ENCODE measurements at places on chromosomes 7 and 10.

- DNase-seq = no peak
These were observed 5.1 kb upstream of the FAM133B start for GRCh38 chr7:92595281-92595680.

DNA sequence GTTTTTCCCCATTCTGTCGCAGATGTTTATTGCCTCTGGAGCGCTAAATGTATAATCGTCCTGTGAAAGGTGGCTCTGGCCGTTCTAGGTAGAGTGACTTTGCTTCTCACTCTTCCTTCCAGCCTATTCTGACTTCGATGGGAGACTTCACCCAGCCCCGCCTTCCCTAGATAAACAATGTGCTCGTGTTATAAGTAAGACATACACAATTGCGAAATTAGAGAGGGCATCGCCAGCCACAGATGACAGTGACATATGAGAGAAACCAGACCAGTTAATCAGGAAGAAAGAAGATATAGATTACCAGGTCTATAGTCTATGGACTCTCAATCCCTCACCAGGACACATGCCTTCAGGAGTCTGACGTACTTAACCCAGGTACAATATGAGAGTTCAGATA lies 1050.5 kb upstream of the AUTS2 start:
- DNase-seq = no peak

GRCh38 chr10:4373098-4373497 lies 452.9 kb upstream of the AKR1E2 start:
- DNase-seq = no peak

DNA sequence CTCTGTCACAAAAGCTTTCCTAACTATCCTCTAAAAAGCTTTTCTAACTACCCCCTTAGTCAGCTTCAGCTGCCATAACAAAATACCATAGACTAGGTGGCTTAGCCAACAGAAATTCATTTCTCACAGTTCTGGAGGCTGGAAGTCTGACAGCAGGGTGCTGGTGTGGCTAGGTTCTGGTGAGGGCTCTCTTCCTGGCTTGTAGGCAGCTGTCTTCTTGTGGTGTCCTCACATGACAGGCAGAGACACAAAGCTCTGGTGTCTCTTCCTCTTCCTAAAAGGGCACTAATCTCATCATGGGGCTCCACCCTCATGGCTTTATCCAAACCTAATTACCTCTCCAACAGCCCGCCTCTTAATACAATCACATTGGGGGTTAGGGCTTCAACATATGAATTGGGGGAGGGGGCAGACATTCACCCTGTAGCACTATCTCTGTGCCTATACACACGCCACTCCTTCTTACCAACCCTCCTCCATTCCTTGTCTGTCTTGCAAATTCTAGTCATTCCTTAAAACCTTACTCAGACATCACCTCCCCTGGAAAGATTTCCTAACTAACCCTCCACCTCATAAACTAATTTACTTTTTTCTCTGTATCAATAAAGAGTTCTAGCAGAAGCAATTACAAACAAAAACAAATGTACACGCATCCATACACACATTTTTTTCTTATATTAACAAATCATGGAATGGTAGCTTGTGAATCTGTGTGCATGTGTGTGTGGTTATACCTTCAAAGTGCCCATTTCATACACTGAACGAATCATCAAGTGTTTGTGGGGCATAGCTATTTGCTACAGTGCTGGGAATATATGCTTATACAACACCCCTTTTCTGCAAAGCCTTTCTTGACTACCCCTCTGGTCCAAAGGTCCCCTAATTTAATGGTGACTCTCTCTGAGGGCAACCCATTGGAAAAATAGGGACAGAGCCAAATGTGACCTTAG lies 26.4 kb downstream of the RHOBTB1 start:
- DNase-seq = no peak

DNA sequence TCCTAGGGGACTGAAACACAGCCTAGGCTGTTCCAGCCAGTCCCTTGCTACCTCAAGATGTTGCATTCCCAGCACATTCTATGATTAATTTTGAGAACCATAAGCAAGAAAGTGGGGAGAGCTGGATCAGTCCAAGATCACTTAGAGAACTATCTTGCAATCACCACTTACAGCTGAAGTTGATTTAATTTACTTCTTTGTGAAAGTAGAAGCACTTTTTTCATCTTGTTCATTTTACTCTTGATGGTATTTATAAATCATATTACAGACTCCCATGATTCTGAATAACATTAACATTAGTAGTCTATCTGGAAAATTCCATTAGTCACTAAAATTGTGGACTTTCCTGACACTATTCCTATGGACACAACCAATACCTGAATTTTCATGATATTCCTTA lies 118.5 kb downstream of the ETV1 start:
- DNase-seq = no peak

- no peak for DNase-seq
These were observed 134.8 kb upstream of the KIF5B start for GRCh38 chr10:32190890-32191491.

DNA sequence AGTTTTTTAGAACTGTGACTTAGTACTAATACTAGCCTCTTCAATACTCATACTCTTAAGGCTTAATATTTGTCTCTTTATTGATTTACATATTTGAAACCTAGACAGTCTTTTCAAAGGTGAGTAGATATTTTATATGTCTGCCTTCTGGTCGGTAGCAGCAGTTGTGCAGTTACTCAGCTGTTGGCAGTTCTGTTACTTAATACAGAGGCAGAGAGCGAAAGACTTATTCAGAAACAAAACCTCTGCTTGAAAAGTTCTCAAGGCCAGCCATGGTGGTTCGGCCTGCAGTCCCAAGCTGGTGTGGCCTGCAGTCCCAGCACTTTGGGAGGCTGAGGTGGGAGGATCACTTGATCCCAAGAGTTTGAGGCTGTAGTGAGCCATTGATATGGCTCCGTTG lies 84.2 kb downstream of the AUTS2 start:
- no peak for DNase-seq

GRCh38 chr7:108158776-108159175 lies 28.6 kb upstream of the LAMB4 start:
- DNase-seq = no peak

DNA sequence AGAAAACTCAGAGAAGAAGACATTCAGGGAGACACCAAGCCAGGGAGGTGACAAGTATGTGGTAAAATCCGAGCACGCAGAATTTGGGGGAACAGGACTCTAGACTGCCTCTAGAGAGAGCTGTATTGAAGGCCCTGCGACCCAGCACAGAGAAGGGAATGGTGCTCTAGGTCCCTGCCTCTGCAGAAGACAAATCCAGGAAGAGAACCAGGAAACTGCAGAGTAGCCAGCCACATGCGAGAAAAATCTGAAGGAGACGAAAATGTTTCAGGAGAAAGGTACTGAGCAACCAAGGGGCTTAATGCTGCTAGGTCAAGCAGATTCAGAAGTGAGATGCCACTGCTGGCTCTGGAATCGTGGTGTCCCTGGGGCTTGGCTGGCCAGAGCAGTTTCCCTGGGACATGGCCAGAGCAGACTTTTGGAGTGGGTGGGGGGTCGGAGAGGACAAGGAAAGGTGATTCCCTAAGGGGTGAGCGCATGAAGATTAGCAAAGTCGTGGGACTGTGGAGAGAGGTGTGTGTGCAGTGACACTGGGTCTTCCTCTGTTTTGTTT lies 158.0 kb upstream of the KLF6 start:
- no peak for DNase-seq

- DNase-seq = no peak
These were observed 213.4 kb upstream of the CDC14C start for GRCh38 chr7:48710995-48711394.

GRCh38 chr7:140403878-140404564 lies at the start of gene RAB19:
Gene RAB19, plus strand, starts transcription at chr7:140404058. Its CDS starts 3,589 bp downstream, at chr7:140407647.
- DNase-seq = no peak

DNA sequence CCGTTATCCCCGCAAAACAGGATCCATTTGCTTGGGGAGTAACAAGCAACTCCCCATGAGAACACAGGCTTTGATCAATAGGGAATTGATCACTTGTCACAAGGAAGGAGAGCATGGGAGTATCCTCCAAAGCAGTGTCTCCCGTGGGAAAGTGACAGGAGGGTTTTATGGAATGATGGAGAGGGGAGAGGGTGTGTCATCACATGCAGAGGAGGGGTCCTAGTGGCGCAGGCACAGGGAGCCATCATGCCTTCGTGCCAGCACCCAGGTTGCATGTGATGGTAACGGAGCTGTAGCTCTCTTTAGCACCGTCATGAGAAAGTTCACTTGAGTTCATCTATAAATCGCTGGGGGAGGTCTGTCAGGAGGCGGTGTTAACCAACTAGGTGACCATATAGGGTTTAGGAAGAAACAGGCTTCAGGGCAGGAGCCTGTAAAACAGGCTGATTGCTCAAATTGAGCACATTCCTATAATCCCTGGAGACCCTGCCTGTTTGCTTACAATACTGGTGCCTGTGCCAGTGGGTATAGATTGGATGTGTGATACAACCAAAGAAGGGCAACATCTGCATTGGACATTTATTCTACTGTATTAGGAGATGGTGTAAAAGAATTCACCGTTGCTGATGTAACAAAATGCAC lies 428.5 kb downstream of the GALNT17 start:
- DNase-seq = no peak

GRCh38 chr7:155168597-155169480 lies 98.7 kb downstream of the HTR5A start:
- DNase-seq = no peak

DNA sequence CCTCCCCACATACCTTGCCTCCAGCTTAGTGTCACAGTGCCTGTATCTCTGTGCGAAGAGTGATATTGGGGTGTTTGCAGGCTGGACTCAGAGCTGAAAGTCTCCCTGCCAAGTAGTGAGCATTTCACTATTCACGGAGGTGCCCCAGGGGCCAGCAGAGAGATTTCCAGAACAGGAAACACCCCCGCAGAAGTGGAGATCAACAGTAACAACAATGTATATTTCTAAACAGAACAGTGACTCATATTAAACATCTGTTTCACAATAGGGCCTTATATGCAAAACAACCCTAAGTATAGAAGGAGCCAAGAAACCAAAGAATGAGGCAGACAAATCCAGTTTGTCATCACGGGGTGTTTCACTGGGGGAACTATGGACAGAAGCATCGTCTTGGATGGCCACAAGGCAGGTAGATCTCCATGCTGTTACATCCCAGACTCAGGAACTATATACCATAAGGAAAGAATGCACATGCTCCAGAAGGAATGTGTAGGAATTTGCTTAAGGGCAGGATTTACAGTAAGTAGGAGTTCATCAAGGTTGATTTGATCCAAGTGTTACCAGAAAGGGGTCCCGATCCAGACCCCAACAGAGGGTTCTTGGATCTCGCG lies 29.3 kb upstream of the CCL24 start:
- DNase-seq = no peak

DNA sequence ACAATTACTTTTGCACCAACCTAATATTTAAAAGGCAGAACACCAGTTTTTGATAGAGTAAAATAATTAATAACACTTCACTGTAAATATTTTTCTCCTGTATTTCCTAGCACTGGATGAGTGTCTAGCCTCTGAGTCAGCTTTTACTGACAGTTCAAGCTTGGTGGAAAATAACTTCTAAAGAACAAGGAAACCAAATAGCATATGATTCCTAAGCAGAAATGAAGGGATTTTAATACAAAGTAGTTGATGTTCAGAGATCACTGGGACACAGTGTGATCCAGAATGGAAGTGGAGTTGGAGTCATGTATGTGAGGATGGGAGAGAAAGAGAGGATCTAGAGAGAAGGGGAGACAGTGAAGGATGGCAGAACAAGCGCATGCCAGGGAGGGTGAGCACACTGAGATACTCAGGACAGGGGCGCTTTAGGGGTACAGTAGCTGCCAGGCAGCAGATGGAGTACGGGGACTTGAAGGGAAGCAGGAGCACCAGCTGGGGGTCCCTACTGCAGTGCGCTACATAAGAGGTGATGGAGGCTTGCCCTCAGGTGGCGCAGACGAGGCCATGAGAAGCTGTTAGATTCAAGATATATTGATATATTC lies 117.9 kb upstream of the KLF6 start:
- no peak for DNase-seq

- no peak for DNase-seq
These were observed 248.5 kb downstream of the NSUN6 start for GRCh38 chr10:18402853-18403252.

DNA sequence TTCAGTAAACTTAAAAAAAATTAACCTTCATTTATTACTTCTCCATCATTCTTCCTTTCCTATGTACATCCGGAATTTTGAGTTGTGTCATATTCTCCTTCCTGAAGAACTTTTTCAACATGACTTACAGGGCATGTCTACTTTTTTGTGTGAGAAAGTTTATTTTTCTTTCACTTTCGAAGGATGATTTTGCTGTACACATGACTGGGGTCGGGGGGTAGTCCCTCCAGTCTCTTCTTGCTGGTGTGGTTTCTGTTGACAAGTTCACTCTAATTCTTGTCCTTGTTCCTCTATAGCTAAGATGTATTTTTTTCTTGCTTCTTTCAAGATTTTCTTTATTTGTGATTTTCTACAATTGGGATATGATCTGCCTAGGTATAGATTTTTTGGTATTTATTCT lies 55.8 kb downstream of the INPP5A start:
- DNase-seq = no peak
